ENCODE measurements at places on chromosomes 12 and 14. TPM values are rescaled to one million over a fixed set of nuclear protein-coding genes. Genes with fewer than 3 reads are reported as not detected.

DNA sequence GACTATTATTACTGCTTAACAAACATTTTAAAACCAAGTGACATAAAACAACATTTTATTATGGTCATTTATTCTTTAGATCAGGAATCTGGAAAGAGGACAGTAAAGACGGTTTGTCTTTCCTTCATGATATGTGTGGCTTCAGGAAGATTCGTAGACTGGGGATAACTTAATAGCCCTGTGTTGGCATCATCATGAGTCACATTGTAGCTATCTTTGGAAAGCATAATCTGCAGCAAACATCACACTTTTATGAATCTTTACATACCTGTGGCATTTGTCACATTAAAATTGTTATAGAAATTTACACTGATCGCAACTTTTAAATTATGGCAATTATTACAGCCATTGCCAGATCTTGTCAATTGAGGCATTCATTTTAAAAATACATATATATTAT is 397.1 kb downstream of the NOVA1 start:
- ATAC-seq = no peak

DNA sequence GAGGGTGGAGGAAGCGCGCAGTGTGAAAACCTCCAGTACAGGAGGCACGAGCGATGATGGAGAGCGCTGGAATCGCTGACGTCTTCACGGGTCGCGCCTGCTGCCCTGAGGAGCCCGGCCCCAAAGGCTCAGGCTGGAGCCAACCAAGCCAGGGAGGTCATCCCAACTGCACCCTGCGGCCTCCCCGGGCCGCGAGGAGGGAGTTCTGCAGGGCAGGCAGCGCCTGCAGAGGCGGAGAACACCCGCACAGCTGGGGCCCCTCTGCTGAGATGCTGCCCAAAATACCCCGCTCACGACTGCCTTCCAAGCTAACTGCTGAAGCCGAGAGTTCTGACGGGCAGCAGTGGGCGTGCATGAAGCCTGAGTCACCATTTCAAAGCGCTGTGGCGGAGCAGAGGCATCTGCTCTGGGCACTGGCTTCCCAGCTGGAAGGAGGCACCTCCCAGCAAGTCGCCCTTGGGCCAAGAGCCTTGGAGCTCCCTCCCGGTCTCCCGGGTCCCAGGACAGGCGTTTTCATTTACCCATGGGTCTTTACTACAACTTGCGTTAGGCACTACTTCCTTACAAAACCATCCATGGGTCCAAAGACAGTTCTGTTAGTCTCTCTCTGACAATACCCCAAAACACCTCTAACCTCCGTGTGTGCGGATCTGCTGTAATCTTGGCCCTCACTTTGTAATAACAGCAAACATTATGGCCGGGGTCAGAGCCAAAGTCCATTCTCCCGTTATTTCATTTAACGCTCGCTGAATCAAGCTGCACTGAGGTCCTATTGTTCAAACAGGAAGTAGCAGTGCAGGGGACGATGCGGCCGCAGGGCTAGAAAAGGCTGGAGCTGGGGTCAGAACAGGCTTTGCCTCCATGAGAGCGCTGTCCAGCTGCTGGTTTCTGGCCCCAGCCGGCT is 60.1 kb upstream of the RIMBP2 start:
- ATAC-seq = peak; percentile 98

GRCh38 chr12:84336231-84336630 is 576.4 kb downstream of the SLC6A15 start:
- no peak for ATAC-seq

DNA sequence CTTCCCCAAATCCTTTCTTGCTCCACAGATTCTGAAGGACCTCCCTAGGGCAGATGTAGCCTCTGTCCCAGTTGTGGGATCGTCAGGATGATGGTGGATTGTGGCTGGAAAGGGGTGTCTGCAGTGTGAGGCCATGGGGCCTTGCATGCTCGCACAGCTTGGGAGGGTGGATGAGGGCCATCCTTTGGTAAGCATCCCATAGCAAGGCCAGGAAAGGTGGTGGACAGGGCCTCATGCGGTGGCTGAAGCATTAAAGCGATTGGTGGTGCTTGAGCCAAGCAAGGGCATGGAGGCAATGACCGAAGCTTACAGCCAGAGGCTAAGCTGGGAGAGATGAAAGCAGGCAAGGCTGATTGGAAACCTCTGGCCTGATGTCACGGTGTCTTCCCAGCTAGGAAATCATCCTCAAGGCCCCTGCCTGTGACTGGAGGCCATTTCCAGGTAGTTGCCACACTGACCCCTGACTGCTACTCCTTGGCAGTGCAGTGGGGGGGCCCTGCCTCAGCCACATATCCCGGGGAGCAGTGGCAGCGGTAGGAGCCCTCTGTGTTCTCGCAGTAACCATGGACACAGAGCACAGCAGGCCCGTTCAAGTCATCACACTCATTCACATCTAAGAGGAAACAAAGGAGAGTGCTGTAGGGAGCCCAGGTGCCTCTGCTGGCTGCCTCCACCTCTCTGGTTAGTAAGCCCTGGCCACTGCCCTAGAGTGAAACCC is 7.0 kb downstream of the ISCA2 start:
- ATAC-seq = no peak

GRCh38 chr14:105167303-105168092 is 1.1 kb downstream of the JAG2 start:
- no peak for ATAC-seq

GRCh38 chr14:91829511-91829910 is 37.8 kb downstream of the TC2N start:
- ATAC-seq = no peak

- no peak for ATAC-seq
Measured at GRCh38 chr12:103401421-103401820, 94.3 kb downstream of the C12orf42 start.

The CLEC4E gene
- not detected for total RNA-seq

The MTRFR gene
- total RNA-seq = 26.8 TPM

DNA sequence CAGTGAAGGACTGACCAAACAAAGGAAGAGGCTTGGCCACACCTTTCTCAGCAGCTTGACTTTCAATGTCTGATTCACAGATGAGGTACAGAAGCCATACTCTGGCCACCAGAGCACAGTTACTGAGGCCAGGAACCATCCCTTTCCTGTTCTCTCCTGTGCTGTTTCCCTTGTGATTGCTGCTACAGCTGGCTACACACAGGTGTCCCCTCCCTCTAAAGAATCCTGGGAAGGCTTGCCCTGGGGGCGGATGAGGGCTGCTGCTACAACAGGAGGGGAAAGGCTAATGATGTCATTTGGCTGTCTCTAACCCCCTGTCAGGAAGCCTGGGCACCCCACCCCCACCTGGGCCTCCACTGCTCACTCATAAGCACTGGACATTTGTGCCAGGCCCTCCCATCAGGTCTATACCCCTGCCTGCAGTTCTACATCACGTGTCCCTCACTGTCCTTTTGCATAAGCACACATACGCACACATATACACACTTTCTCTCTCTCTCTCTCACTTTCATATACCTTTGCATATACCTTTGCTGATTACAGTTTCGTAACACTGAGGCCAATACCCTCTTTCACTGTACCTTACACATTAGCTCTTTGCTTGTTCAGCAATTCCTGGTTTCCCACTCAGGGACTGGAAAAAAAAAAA is 41.4 kb downstream of the PRPF40B start:
- no peak for ATAC-seq

- ATAC-seq = no peak
Measured at GRCh38 chr12:29589851-29590250, 92.4 kb upstream of the OVCH1 start.

The PTPN6 gene
- total RNA-seq = 134 TPM

DNA sequence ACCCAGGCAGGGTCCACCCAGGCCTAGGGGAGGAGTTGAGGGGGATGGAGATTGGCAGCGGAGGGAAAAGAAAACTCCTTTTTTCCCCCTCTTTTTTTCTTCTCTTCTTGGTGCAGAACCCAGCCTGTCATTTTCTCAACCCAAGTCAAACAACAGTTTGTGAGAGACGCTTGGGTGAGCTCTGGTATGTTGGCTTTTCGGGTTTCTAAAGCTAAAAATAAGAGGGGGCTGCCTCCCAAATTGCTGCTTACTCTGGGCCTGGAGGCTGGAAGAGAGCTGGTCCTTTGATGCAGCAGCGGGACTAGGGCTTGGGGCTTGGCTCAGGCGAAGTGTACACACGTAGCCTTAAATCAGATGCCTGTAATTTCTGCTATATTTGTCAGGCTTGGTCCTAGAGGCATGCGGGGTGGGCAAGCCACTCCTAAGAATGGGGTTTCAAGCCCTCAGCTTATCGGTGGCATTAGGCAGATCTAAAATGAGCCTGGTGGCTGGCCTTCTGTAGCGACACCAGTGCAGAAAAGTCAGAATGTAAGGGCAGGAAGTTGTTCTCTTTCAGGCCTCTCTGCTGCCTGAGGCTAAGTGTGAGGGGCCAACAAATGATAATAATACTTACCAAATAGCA is 816 bp upstream of the SLC8A3 start:
- no peak for ATAC-seq

The C1QL4 gene
- not detected for total RNA-seq

The PHC1 gene
- 17.0 TPM for total RNA-seq

- ATAC-seq = no peak
Measured at GRCh38 chr14:90513161-90514014, 116.6 kb downstream of the CALM1 start.

The NFATC4 gene
- 0.66 TPM for total RNA-seq

- ATAC-seq = no peak
Measured at GRCh38 chr12:53977596-53978445, 3.1 kb upstream of the HOTAIR start.

DNA sequence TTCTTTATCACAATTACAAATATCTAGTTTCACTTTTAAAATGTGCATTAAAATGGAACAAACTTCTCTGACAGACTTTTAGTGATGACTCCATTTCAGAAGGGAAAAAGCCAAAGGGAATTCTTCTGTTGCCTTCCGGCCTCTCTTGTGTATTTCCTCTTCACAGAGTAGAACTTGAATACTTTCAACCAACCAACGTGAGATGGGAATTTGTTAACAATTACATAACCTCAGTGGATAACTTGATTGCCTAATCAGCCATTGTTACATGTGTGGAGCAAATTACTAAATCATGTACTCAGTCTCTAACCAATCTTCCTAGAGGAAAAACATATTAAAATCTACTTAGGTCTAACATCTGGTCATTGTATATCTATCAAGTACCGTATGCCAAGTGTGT is 291.1 kb downstream of the SYT1 start:
- ATAC-seq = no peak

GRCh38 chr14:22296088-22296487 is 292.9 kb downstream of the DAD1 start:
- ATAC-seq = no peak

Data from activated T-helper 17 cell treated with anti-CD3 and anti-CD28 coated beads, Interleukin-2, amount 50 U/mL, for 72 hours (primary cell).